Choroid plexus epithelial cell (primary cell): ENCODE measurements at places on chromosomes 12 and 14.

GRCh38 chr12:67957383-67957782 is 31.9 kb upstream of the IFNG-AS1 start:
- DNase-seq = no peak

DNA sequence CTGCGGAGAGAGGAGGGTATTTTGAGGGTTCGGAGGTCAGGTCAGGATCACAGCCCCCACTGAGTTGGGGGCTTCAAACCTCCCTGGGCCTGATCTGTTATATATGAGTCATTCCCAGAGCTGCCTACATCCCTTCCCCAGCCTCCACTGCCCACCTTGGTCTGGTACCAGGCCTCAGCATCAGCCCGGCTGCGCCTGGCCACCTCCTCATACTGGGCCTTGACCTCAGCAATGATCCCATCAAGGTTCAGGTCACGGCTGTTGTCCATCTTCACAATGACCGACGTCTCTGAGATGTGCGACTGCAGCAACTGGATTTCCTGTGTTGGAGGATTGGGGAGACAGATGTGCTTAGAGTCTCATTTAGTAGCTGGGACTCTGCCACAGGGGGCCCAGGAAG is 4.2 kb downstream of the KRT84 start:
- DNase-seq = no peak

DNA sequence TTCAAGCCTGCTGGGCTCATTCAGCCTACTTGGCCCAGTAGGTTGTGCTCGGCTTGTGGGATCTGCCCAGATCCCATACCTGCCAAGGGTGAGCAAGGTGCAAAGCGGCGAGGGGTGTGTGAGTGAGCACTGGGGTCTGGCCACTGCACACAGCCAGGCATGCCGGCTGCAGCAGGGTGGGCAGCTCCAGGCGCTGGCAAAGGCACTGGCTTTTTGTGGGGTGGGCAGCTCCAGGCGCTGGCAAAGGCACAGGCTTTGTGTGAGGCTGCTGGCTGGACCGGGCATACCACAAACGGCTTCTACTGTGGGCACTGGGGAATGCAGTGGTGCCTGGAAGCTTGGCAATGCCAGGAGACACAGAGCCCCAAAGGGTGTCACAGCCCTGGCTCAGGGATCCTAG is 137.4 kb downstream of the SLC16A7 start:
- no peak for DNase-seq

DNA sequence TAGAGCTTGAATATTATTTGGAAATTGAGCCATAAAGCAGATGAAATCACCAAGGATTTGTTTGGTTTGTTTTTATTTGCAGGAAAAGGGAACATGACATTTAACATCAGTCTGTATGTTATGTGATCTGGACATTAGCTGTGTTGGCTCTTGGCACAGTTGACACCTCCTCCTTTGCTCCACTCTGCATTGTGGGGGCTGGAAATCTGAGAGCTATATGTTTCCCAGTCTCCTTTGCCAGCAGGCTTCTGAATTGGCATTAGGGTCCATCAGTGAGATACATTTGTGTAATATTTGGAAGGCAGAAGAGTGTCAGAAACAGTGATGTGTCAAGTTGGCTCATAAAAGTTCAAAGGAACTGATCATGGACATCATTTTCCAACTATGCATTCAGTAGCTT is 322.1 kb upstream of the ATP2B1 start:
- DNase-seq = no peak

DNA sequence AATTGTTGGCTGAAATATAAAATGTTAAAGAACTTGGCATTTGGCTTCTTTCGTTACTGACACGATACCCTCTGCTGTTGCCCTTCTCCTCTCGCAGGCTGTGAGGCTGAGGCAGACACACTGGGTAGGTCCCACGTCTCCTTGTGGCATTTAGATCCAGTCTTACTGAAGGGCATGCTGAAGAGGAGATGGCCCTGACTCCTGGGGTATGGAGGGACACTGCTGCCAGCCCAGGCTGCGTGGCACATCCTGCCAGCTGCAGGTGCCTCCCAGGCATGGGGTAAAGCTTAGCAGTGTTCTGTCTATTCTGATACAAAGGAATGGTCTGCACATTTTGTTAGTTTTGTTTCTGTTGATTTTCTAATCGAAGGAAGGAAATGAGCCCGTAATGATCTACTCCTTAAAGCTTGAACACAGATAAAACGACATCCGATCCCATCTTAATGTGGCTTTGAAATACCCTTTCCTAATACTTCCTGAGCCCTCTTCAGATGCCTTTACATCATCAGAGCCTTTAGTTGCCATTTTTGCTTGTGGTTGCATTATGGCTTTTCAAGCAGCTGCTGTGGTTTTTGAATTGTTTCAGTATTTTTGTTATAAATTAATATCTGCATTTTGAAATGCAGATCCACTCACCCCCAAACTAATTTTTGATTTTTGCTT is 61.1 kb downstream of the WDR20 start:
- no peak for DNase-seq

- peak; percentile 7 for DNase-seq
Observed at GRCh38 chr12:80709811-80710726, 2.6 kb downstream of the MYF6 start.

DNA sequence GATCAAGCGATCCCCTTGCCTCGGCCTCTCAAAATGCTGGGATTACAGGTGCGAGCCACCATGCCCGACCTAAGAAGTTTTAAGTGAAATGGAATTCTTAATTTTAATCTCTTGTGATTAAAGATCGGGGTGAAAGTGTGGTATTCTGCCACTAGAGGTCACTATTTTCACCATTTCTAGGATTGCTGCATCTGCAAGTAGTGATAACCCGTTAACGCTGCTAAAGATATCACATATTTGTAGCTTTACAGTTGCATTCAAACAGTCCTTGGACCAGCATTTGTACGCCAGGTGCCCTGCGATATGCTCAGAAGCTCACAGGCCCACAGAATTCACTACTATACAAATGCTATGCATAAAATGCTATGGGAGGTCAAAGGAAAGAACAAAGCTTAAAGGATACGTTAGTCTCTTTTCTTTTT is 19.3 kb downstream of the CCDC62 start:
- DNase-seq = peak; percentile 76

DNA sequence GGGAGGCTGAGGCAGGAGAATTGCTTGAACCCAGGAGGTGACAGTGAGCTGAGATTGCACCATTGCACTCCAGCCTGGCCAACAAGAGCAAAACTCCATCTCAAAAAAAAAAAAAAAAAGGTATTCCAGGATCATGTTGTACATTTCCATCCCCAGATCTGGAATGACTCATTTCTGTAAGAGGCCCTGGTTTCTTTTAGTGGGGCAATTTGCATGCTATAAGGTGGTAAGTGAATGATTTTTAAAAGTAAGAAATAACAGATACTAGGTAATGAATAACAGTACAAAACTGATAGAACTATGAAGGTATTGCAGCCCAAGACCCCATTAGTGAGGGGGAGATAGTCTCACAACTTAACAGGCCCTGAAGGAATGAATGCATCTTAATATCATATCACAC is 17.7 kb upstream of the ADCK1 start:
- DNase-seq = peak; percentile 33

- DNase-seq = peak; percentile 60
Observed at GRCh38 chr12:31324845-31325523, 966 bp downstream of the SINHCAF start.

DNA sequence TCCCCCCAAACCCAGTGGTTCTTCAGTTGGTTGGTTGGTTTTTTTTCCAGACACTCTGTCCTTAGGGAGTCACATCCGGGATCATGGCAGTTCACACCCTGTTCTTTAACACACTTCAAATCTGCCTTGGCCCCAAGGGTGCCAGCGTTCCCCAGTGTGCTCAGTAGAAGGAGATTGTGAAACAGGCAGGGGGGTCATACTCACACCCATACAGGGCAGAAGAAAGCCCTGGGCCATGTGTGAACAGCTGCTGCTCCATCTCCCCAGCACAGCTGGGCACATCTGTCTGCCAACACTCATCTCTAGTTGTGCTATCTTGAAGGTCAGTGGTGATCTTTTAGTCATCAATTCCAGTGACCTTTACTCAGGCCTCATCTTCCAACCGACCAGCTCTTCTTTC is 64.4 kb upstream of the FUT8 start:
- no peak for DNase-seq

GRCh38 chr12:3117591-3118015 is 40.4 kb downstream of the TSPAN9 start:
- peak; percentile 87 for DNase-seq

DNA sequence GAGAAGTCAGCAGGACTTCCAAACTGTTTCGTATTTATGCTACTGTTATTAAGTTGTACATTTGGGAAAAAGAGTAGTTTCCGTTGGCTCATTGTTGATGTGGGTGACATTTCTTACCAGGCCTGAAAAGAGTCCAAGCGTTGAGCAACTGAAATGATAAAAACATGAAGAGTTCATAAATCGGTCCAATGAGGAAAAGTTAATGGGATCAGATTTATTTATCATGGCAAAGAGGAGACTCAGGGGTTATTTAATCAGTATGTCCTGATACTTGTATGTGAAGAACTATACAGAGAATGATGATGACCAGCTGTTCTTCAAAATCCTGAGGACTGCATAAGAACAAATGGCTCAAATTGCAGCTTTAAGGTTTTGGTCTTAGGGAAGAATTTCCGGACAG is 7.7 kb downstream of the VRK1 start:
- peak; percentile 26 for DNase-seq

- no peak for DNase-seq
Observed at GRCh38 chr14:102907303-102907844, 15.1 kb upstream of the AMN start.

- DNase-seq = no peak
Observed at GRCh38 chr12:51471111-51471864, 46.7 kb downstream of the SLC4A8 start.

GRCh38 chr12:116425256-116426193 is 133.7 kb upstream of the MAP1LC3B2 start:
- no peak for DNase-seq

- no peak for DNase-seq
Observed at GRCh38 chr14:67650151-67650550, 24.3 kb downstream of the VTI1B start.

DNA sequence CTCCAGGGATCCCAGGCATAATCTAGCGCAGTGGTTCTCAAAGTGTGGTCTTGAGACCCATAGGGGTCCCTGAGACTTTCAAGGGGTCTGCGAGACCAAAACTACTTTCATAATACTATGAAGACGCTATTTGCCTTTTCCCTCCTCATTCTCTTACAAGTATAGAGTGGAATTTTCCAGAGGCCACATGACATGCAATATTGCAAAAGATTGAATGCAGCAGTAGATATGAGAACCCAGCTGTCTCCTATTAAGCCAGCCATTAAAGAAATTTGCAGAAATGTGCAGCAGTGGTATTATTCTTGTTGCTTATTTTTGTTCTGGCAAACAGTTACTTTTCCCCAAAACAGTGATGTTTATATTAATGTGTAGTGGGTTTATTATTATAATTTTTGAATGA is 62.8 kb downstream of the VWF start:
- peak; percentile 80 for DNase-seq

- peak; percentile 40 for DNase-seq
Observed at GRCh38 chr12:3332188-3332587, 158.8 kb upstream of the PRMT8 start.

- DNase-seq = no peak
Observed at GRCh38 chr12:24396224-24396623, 446.8 kb upstream of the SOX5 start.

DNA sequence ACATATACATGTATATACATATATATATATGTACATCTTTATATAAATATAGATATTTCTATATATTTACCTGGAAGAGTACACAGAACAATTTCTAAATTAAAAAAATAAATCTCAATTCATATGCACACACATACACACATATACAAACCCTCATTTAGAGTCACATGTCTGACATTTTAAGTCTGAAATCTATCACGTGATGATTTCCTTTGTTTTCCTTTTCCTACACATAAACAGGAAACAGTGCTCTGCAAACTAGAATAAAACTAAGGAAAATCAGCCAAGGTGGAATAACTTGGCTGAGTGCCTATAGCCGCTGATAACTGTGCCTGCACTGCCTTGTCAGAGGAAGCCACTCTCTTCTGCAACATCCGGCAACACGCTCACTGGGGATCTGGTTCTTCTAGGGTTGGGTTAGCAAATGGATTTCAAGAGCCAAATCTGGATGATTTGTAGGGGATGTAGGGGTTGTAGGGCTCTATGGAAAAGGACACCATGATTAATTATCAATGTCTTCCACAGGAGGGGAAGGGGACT is 480.7 kb downstream of the TMEM132D start:
- no peak for DNase-seq
